Substantia nigra (tissue), 51 donors: ENCODE measurements at places on chromosomes 7 and 10.

- DNase-seq: no peak
These were observed 171.2 kb downstream of the LCOR start for GRCh38 chr10:97003151-97003803.

- no peak for DNase-seq
These were observed 319.0 kb upstream of the NPSR1 start for GRCh38 chr7:34338961-34339526.

- peak; percentile 74 for DNase-seq
These were observed at the start of gene PSMC2 for GRCh38 chr7:103347507-103348267. TSS of gene PSMC2 (plus strand) at chr7:103347643. CDS start at chr7:103347712, 69 bp downstream.

DNA sequence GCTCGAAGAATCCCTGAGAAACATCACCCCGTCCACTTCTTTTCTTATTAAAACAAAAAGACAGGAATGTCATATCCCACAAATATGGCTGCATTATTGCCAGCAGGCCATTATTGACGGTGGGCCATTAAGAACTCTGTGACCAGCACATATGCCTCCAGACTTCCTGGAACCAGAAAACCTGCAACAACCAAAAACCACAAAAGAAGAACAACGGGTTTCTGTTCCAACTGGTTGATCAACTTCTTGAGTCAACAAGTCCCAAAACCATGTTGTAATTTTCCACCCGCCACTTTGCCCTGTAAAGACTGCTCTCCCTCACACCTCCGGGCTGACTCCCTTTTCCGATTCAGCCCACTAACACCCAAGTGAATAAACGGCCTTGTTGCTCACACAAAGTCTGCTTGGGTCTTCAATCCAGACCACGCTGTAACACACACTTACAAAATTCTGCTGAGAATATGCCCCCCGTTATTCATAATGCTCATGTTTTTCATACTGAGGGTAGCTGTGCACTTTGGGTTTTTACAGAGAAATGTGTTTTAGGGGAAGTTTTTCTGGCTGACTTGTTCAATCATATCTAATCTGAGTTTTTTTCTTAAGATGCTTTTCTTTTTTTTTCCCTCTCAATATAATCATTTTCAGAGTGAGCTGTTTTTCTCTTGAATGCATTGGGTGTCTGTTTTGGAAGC is 20.7 kb downstream of the ZNF107 start:
- DNase-seq: no peak

DNA sequence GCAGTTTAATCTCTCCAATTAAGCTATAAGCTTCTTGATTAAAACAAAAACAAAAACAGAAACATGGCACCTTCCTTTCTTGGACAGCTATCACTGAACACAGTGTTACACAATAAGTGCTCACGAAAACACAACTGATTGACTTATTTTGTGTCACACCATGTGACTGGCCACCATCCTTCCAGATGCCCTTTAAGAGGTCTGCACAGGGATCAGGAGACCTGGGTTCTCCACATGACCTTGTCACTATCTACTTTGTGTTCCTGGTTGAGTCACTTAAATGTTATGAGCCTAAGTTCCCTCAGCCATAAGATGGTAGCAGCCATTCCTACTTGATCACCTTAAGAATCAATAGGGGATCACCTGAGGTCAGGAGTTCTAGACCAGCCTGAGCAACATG is 120.1 kb downstream of the HIPK2 start:
- no peak for DNase-seq
